ENCODE measurements at places on chromosomes 13 and 19. TPM values are rescaled to one million over a fixed set of nuclear protein-coding genes. Genes with fewer than 3 reads are reported as not detected.

DNA sequence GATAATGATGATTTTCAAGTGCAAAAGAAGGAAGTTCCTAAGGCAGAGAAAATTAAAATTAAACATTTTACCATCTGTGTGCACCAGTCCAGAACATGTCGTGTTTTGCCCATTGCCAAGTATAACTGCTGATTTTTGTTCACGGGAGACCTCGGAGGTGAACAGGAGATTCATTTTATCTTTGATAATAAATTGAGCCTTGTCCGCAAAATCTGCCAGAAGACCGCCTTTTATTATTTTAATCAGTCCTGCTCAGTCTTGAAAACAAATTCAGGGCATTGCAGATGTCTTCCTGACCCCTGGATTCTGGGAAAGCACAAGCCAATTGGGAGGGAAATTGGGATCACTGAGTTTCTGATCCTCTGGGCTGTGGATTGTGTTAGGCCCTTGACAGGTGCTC, 165.9 kb downstream of the STK24 start:
- H3K27me3 ChIP-seq = no peaks in the 10 kb centered on the region
- no peak overlapping the region for H3K27ac ChIP-seq
- H3K36me3 ChIP-seq = no peaks in the 10 kb centered on the region

The ADGRE2 gene
- 1.8 TPM for total RNA-seq

The RNF17 gene
- total RNA-seq = not detected

GRCh38 chr13:26914624-26915023, 154.0 kb upstream of the GPR12 start:
- no peaks in the 10 kb centered on the region for H3K36me3 ChIP-seq
- H3K4me1 ChIP-seq = no peaks in the 10 kb centered on the region
- H3K27me3 ChIP-seq = no peaks in the 10 kb centered on the region
- H3K4me3 ChIP-seq = no peak overlapping the region
- H3K27ac ChIP-seq = no peak overlapping the region

GRCh38 chr19:48413879-48414587, 20.6 kb downstream of the GRIN2D start:
- H3K4me3 ChIP-seq = no peak overlapping the region
- H3K27me3 ChIP-seq = peaks cover 6% of the 10 kb centered on the region
- H3K27ac ChIP-seq = no peak overlapping the region
- no peaks in the 10 kb centered on the region for H3K4me1 ChIP-seq
- H3K36me3 ChIP-seq = no peaks in the 10 kb centered on the region
- no peak for DNase-seq

DNA sequence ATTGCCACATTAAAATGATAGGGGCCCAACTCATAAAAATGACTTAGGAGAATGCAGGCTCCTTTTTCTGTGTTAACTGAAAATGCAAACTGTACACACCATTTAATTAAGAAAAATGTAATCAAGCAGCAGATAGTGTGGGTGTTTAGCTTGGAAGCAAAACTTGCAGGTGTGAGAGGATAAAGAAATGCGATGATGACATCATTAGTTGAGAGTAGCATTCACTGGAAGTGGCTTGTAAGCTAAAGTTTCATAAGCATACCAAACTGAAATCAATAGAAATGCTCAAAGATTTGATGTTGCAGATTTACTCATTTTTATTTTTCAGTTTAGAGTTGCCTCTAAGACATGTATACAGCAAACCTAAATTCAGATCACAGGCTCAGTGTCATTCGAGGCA, 86.6 kb downstream of the PRR20E start:
- no peak overlapping the region for H3K27ac ChIP-seq
- H3K4me1 ChIP-seq = no peaks in the 10 kb centered on the region
- no peak overlapping the region for H3K4me3 ChIP-seq
- no peaks in the 10 kb centered on the region for H3K36me3 ChIP-seq
- no peaks in the 10 kb centered on the region for H3K27me3 ChIP-seq
- DNase-seq = no peak

GRCh38 chr19:19053508-19054314, 10.1 kb upstream of the SLC25A42 start:
- no peak overlapping the region for H3K27ac ChIP-seq
- no peaks in the 10 kb centered on the region for H3K27me3 ChIP-seq
- peak; percentile 65 for DNase-seq
- H3K36me3 ChIP-seq = peaks cover 10% of the 10 kb centered on the region
- no peak overlapping the region for H3K4me3 ChIP-seq
- no peaks in the 10 kb centered on the region for H3K4me1 ChIP-seq

DNA sequence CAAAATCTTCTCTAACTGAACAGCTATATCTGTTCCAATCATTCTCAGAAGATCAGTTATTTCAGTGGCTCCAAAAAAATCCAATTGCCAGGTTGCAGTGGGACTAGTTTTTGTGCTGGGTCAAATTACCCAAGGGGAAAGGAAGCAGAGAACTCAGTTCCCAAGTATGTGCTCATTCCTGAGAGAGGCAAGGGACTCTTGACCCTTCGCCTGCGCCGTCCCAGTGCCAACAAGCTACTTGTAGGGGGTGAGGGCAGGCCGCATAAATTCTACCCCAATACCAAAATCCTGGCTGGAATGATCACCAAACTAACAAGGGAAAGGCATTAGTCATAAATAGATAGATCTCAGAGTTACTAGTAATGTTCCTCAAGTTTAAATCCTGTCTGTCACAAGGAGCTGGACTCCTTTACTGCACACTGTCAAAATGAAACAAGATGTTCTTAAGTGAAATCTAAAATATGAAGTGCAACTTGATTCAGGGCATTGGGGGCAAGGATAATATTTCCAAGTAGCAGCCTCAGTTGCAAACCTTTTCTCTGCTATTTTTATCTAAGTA, 50.6 kb downstream of the XPO4 start:
- H3K4me3 ChIP-seq = no peak overlapping the region
- no peak for DNase-seq
- no peaks in the 10 kb centered on the region for H3K36me3 ChIP-seq
- H3K27ac ChIP-seq = no peak overlapping the region

- no peak for DNase-seq
- no peaks in the 10 kb centered on the region for H3K27me3 ChIP-seq
- H3K4me1 ChIP-seq = no peaks in the 10 kb centered on the region
- H3K27ac ChIP-seq = no peak overlapping the region
Observed at GRCh38 chr19:29431332-29431731, 94.5 kb upstream of the VSTM2B start.

DNA sequence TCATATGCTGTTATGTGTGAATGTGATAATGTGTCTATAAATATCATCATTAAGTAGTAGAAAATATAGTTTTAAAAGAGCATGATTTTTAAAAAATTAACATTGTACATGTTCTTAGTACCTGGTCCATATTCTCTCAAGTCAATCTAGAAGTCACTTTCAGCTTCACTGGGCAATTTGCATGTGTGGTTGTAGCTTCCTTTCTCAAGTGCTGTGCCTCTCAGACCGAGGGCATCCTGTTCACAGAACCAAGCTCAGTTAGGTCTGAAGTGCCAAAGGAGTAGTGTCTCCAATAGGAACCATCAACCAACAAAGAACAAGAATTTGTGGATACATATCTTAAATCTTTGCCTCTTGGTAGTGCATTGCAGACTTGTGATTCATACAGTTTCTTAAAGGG, 541.8 kb upstream of the SLC10A2 start:
- no peaks in the 10 kb centered on the region for H3K27me3 ChIP-seq
- no peaks in the 10 kb centered on the region for H3K4me1 ChIP-seq
- DNase-seq = no peak
- no peaks in the 10 kb centered on the region for H3K36me3 ChIP-seq
- no peak overlapping the region for H3K27ac ChIP-seq

DNA sequence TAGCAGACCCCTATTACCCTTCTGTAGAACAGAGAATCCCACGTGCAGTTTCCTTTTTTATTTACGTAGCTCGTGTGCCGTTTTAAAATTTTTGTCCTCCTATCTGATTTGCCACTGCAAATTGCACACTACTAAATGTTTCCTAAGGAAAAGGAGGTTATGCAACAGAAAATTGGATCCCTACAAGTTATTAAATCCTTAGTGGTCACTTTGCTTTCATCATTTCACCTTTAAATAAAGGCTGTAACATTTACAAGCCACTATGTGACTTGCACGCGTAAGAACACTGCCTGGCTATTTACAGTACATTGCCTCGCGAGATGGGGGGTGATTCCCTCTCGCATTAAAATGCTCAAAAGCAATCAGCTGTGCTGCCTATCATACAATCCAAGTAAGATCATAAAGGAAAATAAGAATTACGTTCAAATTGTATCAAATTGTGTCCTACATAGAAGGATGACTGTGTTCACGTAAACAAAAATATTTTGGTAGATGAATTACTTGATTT, 525.6 kb downstream of the SUCLA2 start:
- no peak overlapping the region for H3K4me3 ChIP-seq
- no peak for DNase-seq
- H3K36me3 ChIP-seq = no peaks in the 10 kb centered on the region
- no peaks in the 10 kb centered on the region for H3K27me3 ChIP-seq
- no peak overlapping the region for H3K27ac ChIP-seq

The FFAR2 gene
- total RNA-seq = 0.22 TPM

All from colonic mucosa (tissue), 4 donors.